ENCODE measurements at places on chromosomes 5 and 9.

- DNase-seq = no peak
Measured at GRCh38 chr5:161851691-161852299, 3.9 kb downstream of the GABRA1 start.

GRCh38 chr5:116681334-116682013 lies 106.9 kb upstream of the SEMA6A start:
- no peak for DNase-seq

DNA sequence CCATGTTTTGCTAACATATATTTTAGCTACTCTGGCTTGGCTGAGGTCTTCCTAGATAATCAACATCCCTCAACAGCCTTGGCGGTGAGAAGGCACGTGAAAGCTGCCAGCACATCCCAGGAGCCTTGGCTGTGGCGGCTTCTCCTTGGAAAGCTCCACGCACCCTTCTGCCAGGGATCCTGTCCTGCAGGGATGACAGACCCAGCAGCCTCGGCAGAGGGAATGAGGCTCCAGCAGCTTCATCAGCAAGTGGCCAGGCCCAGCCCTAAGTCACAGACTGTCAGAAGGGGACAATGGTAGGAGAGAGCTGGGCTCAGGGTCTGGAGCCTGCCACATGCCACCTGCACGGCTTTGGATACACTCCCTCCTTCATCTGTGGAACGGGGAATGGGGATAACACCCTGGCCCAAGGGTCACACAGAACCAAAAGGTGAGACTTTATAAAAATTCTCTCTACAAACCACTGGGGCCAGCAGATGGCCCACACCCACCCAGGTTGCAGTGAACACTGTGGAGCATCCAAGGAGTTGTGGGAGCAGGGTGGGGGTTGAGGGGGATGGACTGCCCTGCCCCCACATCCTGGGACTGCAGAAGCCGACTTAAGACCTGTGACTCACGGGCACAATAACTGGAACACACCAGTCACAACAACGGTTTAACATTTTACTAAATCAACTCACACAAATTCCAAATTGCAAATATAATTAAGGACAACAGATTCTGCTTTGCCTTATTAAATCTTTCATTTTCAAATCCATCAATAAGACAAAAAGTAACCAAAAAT lies 65.1 kb downstream of the MACROH2A1 start:
- DNase-seq = no peak

DNA sequence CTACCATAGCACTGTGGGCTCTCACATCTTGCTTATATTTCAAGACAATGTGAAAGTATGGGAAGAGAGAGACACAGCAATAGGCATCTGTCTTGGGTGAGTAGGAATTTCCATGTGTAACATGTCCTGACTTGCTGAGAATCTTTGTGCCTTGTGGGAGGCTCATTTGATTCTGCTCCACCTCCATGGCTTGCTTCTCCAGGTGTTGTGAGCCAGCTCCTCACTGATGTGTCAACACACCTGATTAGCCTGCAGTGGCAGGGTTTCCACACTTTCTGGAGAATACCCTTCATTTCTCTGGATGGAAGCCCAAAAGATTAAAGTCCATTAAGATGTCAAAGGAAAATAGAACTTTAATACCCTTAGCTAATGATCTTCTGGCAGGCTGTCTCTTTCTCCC lies 613.6 kb downstream of the ZNF608 start:
- DNase-seq = no peak

- no peak for DNase-seq
Measured at GRCh38 chr9:124779368-124780059, 2.6 kb downstream of the OLFML2A start.

GRCh38 chr9:119924736-119925135 lies 555.5 kb upstream of the BRINP1 start:
- no peak for DNase-seq

- no peak for DNase-seq
Measured at GRCh38 chr9:98766586-98766985, 29.8 kb downstream of the ANKS6 start.

GRCh38 chr9:28050046-28050445 lies 476.8 kb upstream of the C9orf72 start:
- DNase-seq = no peak

DNA sequence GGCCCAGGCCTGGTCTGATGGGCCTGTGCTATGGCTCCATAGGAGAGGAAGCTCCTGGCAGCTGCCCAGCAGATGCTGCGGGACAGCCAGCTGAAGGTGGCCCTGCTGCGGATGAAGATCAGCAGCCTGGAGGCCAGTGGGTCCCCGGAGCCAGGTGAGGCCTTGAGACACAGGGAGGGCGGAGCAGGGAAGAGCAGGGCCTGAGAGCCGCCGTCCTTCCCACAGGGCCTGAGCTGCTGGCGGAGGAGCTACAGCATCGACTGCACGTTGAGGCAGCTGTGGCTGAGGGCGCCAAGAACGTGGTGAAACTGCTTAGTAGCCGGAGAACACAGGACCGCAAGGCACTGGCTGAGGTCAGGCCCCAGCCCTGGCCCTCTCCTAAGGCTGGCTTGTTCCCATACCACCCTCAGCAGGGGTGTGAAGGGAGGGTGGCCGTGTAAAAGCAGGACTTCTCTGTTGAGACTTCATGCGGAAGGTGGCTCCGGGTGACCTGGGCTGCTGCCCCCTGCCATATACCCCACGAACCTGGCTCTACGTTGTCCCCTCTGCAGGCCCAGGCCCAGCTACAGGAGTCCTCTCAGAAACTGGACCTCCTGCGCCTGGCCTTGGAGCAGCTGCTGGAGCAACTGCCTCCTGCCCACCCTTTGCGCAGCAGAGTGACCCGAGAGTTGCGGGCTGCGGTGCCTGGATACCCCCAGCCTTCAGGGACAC lies 4.5 kb downstream of the PKN3 start:
- no peak for DNase-seq

DNA sequence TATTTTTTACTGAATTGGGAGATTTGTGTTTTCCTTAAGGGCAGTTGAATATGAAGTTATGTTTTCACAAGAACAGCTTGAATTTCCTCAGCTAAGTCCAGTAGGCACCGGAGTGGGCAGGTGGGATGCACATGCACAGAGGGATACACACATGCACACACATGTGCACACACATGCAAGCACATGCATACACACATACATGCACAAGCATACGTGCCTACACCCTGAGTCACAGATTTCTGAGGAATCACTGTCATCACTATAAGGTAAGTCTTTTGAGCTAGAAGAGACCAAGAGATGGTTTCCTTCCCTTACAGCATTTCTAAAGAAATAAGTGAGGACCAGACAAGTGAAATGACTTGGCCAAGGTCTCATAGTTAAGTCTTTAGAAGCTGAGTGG lies 8.7 kb downstream of the ENTREP1 start:
- DNase-seq = no peak

DNA sequence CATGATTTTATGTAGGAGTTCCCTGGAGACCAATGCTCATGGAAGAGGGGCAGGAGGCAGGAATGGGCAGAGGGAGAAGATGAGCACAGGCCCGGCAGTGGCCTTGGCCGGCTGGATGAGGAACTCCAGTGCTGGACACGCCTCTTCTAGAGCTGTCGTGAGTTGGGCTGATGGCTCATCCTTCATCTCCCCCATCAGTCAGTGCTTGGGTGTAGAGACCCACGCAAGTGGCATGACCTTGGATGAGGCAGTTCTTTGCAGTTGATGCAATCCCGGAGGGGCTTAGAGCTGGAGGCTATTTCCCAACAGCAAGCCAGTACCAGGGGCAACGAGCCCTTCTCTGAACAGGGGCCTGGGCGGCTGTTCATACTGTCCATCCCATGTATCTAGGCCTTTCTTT lies 25.5 kb upstream of the ARAP3 start:
- DNase-seq = no peak

- no peak for DNase-seq
Measured at GRCh38 chr9:135370411-135371375, 108.9 kb upstream of the PPP1R26 start.

DNA sequence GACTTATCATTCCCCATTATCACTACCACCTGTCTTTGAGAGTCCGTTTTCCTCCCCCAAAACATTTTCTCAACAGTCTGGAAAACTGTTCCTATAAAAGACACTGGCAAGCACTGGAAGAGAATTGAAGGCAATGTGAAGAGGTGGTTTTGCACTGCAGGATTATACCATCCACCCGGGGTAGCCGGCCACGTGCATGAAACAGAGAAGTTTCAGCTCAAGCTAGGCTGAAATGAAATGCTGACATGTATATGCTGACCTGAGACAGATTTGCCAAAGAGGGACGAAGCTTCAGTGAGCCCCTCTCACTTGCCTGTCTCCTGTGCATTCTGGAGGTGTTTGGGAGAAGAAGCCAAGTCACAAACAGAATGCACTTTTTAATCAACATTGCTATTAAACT lies 567.0 kb downstream of the EBF1 start:
- DNase-seq = no peak

DNA sequence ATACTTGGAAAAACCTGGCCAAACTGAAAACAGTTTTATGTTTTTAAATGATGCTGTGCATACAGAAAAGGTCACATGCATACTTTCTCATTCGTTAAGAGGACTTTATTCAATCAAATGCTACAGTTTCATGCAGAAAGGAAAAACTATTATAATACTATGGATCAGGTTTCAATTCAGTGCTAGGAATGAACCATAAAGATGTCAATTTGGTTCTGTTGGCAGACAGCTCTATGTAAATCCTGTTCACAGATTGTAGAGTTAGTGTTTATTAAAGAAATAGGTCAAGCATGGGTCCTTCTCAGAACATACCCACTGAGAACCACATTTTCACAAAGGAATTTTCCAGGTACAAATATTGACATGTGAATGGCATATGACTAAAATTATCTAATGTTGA lies 57.1 kb downstream of the RETREG1 start:
- DNase-seq = no peak

DNA sequence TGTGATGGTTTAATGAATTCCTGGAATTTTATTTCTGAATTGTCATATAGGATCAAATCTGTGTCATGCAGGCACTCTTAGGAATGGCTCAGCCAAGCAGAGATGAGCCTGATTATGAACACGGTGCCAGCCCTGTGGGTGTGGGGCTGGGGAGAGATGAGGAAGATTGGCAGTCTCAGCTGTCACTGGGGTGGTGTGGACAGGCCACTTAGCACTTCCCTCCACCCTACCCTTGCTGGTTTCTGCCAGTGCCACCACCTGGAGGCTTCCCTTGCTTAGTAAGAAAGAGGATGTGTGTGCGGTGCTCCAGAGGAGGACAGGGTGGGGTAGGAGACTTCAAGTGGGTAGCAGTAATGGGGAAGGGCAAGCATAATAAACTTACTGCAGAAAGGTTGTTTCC lies 226.6 kb downstream of the CD180 start:
- no peak for DNase-seq

GRCh38 chr9:75880618-75881017 lies 9.9 kb upstream of the PCSK5 start:
- DNase-seq = no peak

DNA sequence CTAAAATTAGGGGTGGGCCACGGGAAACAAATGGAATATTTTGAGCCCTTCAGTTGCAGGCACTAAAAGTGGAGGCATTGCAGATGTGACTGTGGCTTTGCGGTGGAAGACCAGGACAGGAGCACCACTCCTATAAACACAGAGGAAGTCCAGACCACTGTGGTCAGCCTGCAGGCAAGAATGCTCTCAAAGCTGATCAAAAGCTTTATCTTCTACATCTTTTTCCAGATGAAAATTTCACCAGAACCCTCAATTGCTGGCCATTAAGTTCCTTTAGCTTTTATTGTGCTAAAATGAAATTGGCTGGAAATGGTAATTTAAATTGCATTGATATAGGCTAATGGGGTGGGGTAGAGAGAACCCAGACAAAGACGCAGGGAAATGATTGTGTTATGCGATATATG lies 208.8 kb downstream of the ERCC6L2 start:
- DNase-seq = no peak

GRCh38 chr5:39668980-39669379 lies 244.2 kb upstream of the DAB2 start:
- no peak for DNase-seq

Data from SIG-M5 (cell line).